ENCODE measurements at places on chromosomes 12 and 14. TPM values are rescaled to one million over a fixed set of nuclear protein-coding genes. Genes with fewer than 3 reads are reported as not detected.
A peak's percentile ranks its signal among the peaks of the same experiment; 100 is the strongest.

DNA sequence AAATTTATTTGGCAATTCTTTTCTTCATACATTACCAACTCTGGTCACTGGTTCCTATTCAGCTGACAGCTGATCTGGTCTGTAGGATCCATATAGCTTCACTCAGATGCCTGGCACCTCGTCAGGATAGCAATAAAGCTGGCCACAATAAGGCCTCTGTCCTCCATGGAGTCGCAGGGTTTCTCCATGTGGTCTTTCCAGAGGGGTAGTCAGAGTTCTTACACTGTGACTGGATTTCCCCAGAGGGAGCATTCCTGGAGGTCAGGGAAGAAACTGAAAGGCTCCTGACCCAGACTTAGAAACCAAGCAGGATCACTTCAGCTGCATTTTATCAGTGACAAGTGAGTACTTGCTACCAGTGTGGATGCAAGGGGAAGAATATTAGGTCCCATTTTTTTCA, 34.9 kb upstream of the SIX1 start:
- DNase-seq = no peak

GRCh38 chr14:60085085-60085484, 6.6 kb upstream of the PCNX4 start:
- no peak for DNase-seq

DNA sequence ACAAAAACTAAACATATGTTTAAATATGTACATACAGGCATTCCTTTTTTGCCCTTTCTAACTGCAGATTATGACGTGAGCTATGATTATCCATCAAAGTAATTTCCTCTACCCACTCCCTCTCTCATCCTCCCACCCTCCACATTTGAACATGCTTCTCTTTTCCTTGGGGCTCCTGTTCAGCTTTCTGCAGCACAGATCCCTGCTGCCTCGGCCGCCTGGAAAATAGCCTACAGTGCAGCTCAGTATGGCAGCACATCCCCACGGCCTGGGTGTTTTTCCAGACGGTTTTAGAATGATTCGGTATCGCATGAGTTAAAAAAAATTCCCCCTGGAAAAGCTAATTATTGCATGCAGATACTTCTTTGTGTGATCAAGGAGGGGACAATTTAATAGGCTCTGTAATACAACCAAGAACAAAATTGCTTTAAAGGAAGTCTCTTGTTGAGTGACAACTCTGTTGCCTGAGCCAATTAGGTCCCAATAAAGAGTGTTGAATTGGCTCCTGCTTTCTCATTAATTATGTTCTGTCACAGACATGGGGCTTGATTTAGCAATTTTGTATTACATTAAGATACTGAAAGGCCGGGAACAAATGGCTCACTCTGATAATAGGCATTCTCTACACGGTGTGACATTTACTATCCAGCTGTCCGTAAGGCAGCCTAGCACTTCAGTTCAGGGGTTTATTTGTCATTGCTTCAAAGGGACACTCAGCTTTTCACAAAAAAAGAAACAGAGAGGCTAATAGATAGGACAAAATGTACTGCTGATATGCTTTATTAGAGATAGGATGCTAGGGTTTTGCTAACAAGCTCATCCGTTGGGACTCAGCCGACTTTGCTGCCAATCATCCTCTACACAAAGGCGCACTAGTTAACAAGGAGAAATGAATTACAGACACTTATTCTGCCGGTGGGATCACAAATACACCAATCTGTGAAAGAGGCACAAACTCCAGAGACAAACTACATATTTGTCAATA, 285.8 kb upstream of the G2E3 start:
- no peak for DNase-seq

- no peak for DNase-seq
Observed at GRCh38 chr14:39383026-39383660, 49.1 kb downstream of the FBXO33 start.

Gene TBX5
- total RNA-seq = 238 TPM

- DNase-seq = no peak
Observed at GRCh38 chr12:76922866-76923265, 44.0 kb upstream of the CSRP2 start.

GRCh38 chr14:68621400-68622365, 171.2 kb downstream of the ZFP36L1 start:
- peak; percentile 90 for DNase-seq

Gene PCED1B
- total RNA-seq = 0.98 TPM

GRCh38 chr12:87806310-87806709, 222.9 kb downstream of the C12orf50 start:
- DNase-seq = no peak

DNA sequence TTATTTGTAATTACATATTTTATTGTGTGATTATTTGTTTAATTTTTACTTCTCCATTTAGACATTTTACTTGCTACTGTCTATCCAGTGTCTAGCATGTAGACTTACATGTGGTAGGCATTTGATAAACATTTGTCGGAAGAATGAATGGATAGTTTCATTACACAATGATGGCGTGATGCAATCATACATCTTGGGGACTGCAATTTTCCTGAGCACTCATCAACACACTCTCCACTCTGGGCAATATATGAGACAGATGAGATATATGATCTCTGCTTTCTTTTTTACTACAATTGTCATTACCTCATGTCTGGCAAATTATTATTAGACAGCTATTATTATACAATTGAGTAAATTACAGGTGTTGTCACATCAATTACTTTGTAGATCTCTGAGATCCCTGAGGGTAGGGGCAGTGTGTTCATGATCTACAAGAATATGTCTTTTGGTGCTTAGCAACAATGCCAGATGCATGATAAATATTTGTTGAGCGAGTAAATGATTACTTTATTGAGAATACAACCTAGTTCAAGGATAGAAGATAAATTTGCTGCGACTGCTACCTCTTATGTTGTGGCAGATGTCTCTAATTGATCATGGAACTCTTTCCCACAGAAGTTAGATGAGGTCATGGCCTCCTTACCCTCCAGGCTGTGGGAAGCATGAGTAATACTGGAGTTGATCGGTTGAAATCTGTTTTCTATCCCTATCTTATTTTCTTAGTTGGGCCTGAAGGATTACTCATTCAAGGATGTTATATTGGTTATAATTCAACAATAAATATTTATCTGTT, 416.0 kb downstream of the LRIG3 start:
- DNase-seq = no peak

DNA sequence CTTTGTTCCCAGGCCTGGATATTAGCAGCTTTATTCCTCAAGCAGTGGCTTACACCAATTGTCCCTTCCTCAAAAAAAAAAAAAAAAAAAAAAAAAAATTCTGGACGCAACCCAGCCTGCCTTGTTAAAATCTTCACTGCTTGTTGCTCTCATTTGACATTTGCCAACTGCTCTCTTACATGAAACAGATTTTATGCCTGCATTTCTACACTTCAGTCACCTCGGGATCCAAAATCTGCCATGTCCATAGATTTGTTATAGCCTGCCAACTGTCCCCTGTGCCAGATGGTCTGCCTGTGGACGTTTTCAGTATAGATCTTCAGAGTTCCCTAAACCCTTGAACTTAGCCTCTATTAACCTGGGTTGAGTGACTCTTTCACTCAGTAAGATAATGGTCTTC, 651.5 kb downstream of the FSCB start:
- no peak for DNase-seq

Gene SPTSSA
- total RNA-seq = 9.4 TPM

DNA sequence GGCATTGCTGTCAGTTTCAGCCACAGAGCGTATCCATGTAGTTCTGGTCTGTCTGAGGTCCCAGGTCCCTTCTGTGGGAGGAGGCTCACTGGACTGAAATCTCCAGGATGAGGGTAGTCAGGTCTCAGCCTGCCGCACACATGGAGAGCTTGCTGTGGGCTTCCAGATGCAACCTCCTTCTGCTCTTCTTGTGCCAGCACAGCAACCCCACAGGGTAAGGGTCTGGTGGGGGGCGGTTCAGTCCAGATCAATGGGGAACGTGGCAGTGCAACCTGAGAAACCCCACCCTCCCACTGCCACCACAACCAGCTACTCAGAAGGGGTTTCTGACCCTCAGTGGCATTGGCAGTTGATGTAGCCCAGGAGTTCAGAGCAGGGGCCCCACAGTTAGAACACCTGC, 61.2 kb downstream of the BEGAIN start:
- DNase-seq = peak; percentile 52

- no peak for DNase-seq
Observed at GRCh38 chr14:35808076-35808637, 938 bp downstream of the RALGAPA1 start.

DNA sequence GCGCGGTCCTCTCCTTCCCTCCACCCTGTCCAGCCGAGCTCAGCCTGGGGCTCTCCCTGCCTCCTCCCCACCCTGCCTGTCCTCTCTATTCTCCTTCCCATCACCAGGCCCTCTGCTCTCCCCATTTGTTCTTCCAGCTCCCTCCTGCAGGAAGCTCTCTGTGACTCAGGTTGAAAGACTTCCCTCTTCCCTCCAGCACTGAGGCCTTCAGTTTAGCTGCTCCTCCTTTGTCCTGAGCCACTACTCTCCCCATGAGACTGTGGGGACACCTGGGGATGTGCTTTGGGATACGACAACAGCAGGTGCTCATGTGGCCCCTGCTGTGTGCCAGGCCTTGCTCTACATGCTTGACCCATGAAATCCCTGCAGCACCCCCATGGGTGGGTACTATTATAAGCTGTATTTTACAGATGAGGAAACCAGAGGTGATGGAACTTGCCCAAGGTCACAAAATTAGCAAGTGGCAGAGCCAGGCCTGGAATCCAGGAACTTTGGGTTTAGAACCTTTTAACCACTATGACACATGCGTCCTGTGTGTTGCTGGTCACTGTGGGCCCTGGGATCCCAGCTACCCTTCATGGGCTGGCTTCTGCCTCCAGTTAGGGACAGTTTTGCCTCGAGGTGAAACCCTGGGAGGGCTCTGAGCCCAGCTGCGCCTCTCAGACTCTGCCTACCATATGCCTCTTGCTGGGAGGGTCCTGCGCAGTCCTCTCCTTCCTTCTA, 5.5 kb downstream of the KRT80 start:
- DNase-seq = no peak

Gene NUDT14
- total RNA-seq = 17.1 TPM

GRCh38 chr12:103128862-103129501, 171.5 kb downstream of the ASCL1 start:
- DNase-seq = no peak

- DNase-seq = peak; percentile 68
Observed at GRCh38 chr14:36805131-36805559, 143.5 kb downstream of the PAX9 start.

- DNase-seq = peak; percentile 81
Observed at GRCh38 chr12:2640709-2641108, 154.1 kb upstream of the FKBP4 start.

- no peak for DNase-seq
Observed at GRCh38 chr12:124695861-124696260, 128.4 kb upstream of the NCOR2 start.

DNA sequence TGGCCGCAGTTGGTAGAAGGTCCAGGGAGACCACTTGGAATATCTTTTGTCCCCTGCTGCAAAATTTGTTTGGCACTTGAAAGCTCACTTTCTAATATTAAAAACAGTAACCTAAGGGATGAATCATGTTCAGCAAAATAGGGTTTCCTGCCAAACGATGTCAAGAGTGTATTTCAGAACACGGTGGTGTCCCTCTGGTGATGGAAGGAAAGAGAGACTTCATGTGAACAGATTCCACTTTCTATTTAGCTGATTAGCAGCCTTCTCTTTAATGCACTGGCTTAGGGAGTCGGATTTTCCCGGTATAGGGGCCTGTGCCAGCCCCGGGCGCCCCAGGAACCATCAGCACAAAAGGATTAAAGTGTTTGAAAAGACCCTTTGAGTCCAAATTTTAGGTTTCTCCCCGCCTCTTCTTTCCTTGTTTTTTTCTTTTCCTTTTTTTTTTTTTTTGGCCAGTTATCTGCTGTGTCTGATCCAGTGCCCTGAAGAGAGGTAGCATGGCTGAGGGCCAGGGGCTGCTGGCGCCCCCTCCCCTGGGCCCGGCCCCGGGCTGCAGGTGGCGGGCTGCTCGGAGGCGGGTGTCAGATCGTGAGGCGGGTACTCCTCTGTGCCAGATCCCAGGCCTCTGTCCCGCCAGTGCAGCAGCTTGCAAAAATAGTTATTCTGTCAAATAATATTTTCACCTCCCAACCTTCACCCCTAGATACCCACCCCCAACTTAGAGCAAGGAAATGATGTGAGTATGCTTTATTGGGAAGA, 88.3 kb downstream of the TESC start:
- no peak for DNase-seq

DNA sequence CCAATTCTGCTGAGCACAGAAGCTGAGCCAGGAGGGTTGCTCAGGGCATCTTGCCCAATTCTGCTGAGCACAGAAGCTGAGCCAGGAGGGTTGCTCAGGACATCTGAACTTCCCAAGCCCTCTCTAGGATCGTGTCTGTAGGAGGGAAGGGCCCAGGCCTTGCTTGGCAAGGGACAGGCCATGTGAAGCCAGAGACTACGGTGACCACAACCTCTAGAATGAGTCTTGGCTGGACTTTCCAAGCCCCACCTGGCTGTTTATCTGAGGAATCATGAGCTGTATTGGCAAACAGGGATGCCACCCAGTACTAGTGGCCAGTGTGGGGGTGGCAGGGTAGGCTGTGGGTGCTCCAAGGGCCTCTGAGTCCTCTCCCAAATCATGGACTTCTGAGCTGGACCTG, 7.7 kb upstream of the SERPINA6 start:
- peak; percentile 49 for DNase-seq

DNA sequence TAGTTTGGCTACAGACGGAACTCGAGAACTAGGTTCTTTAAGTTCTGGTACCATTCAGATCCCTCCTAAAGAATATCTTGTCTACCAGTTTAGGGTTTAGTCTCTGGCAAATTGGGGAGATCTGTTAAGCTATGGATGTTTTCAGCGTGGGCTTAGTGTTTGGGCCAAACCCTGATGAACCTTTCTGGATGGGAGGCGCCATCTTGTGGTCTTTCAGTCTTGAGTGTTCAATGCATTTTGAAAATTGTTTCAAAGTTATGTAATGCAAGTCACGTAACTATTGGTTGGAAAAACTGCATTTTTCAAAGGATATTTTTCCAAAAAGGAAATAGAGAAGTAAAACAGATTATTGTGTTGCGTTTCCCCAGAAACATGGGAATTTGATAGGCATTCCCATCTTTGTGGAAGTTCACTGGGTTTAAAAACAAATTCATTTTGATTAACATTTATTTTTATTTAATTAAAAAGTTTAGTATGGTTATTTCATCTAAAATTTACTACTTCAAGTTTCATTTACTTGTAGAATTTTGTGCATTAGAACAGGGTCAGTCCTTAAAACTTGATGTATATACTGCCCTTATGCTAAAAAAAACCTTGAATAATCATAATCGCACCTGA, 169.0 kb downstream of the PRIMA1 start:
- DNase-seq = no peak

Gene SLC6A13
- 2.1 TPM for total RNA-seq

Gene CPNE8
- total RNA-seq = 33.1 TPM

DNA sequence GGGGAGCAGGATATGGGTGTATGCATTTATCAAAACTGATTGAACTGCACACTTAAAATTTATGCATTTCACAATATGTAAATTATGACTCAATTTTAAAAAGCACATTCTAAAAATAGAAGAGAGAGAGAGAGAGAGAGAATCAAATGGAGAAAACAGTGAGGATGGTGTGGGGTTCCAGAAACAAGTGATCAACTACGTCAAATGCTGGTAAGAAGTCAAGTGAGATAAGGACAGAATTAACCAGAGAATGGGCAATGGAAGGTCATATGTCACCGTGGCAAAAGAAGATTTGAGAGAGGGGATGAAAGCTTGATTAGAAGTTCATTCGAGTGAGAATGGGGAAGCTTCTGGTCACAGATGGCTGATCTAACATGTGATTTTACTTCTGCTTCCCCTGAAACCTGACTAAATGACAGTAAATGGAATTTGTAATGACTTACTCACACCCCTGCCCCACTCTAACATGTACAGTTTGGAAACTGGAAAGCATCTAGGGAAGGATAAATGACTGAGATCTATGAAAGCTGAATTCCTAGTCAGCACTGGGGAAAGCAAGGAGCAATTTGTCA, 276.5 kb upstream of the AMIGO2 start:
- DNase-seq = no peak

Gene FIGNL2
- total RNA-seq = 0.19 TPM

Data from right atrium auricular region (tissue), 2 donors.